SK-N-MC (cell line): ENCODE measurements at places on chromosomes 2 and 18.

DNA sequence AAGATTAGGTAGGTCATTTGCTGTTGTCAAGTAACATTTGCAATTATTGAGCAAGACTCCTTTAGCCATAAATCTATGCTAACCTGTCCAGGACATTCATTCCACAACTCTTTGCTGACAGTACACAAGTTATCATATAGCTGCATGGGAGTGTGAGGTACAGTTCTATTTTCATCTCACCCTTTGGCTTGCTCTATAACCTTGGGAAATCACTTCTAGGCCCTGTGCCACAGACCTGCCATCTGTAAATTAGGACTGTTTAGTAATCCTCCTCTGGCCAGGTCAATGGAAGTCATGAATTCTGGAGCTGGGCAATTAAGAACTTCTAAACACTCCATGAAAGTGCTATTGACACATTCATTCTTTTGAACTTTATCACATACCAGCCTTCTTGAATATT, 34.6 kb upstream of the PAIP2B start:
- DNase-seq, result no peak

- DNase-seq, result no peak
Observed at GRCh38 chr2:96916646-96917543, 47.0 kb upstream of the SEMA4C start.

DNA sequence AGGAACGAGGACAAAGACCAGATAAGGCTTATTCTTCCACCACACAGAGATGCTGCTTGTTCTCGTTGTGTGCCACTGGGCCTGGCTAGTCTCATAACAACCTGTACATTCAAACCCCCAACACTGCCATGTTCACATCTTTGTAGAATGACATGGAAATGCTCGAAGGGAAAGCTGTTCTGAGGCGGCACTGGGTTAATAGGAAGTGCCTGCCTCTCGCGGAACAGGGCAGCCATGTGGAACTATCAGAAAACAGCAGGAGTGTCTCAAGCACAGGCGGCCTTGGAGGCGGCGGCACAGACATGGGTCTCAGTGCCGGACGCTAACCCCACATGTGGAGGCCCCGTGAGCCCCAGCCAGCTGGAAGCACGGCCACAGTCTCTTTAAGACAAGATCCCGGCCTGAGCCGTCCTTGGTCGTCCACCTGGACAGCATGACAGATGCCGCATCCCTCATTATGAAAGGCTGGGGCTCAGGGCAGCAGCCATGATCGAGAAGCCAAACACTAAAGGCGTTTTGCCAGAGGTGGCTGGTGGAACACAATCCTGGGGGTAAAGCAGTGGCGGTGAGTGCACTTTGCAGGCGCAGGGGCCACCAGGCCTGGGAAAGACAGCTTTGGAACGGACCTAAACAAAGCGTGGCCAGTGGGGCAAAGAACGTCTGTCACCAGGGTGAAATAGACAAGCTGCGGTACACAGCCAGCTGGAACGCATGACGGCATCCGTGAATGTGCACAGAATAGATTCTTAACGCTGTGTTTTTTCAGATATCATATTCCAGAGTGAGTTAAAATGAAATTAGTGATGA, 161.0 kb downstream of the HDAC4 start:
- DNase-seq, result no peak

- DNase-seq, result no peak
Observed at GRCh38 chr18:78507217-78507616, 472.4 kb upstream of the SALL3 start.

- no peak for DNase-seq
Observed at GRCh38 chr18:55439056-55439455, 148.9 kb downstream of the TCF4 start.

DNA sequence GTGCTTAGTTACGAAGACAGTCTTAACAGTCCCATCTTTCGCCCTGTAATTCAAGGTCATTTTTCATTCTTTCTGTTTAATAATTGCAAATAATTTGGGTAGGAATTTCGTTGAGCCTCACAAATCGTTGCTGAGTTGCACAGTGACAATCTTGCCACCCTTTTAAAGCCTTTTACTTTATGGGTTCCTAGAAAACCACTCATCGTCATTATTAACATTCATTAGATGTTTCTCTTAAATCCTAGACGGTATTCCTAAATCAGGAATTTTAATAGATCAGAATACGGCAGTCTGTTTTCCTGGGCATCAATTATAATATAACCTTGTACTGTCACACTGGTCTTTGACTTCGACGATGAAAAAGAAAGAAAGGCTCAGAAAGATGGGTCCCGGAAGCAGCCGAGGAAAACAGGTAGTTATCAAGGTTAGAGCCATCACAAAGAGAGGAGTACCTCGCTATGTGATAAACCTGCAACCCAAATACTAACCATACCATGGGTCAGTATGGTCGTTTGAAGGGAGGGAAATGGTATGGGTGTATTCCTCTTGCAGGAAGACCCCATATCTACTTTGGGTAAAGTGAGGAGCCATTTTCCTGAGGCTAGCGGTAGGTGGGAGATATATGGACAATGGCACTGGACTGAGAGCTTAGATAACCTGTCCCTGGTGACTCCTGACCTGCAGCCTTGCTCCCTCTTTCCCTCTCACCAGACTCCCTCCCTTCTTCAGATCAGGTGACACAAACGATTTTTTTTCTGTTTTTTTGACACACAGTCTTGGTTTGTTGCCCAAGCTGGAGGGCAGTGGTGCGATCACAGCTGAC, 981 bp upstream of the SF3B1 start:
- DNase-seq, result no peak

DNA sequence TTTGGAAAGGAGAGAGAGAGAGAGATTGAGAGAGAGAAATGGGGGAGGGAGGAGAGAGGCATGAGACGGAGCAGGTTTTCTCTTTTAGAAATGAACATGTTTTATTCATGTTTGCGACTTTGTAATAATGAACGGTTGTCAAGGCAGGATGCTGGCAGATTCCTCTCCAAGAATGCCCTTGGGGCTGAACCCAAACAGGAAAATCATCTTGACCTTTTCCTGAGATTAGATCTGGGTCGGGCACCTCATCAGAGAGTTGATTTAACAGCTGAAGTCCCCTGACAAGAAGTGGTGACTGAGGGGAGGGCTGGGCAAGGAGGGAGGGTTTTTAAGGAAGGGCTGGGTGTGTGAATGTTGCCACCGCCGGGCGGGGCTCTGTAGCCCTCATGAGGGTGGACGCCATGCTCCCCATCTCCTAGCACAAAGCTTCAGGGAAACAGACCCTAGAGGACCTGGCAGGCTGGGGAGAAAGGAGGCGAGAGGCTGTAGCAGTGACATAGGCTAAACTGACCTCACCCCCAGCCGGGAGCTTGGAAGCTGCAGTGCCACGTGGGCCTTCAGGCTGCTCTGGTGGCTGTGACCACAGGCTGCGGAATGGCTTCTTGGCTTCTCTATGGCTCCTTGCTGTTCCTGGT, 60.0 kb downstream of the LIPG start:
- DNase-seq, result no peak

GRCh38 chr2:127627740-127628571, 18.0 kb upstream of the GPR17 start:
- no peak for DNase-seq

GRCh38 chr18:62715436-62715758, at the start of gene PHLPP1:
Gene PHLPP1 (plus strand): TSS chr18:62715541. CDS start chr18:62715684, 143 bp downstream.
- no peak for DNase-seq
